ENCODE measurements at places on chromosomes 1 and 21.

GRCh38 chr1:226684026-226684425 is 55.1 kb downstream of the ITPKB start:
- no peak for DNase-seq

- DNase-seq = no peak
Observed at GRCh38 chr1:32474954-32475353, 10.1 kb downstream of the ZBTB8B start.

GRCh38 chr1:68173936-68174737 is 58.2 kb downstream of the WLS start:
- no peak for DNase-seq

DNA sequence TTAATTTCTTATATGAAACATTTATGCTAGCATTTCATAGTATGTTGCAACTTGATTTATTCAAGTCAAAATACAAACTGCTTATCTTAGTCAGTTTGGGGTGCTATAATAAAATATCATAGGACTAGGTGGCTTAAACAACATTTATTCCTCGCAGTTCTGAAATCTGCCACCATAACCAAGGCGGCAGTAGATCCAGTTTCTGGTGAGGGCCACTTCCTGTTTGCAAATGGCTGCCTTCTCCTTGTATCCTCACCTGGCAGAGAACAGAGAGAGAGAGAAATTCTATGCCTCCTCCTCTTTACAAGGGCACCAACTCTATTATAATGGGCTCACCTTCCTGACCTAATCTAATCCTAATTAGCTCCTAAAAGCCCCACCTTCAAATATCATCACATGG is 76.1 kb upstream of the RGS2 start:
- DNase-seq = no peak

- DNase-seq = no peak
Observed at GRCh38 chr21:38460171-38460742, 38.0 kb downstream of the ERG start.

DNA sequence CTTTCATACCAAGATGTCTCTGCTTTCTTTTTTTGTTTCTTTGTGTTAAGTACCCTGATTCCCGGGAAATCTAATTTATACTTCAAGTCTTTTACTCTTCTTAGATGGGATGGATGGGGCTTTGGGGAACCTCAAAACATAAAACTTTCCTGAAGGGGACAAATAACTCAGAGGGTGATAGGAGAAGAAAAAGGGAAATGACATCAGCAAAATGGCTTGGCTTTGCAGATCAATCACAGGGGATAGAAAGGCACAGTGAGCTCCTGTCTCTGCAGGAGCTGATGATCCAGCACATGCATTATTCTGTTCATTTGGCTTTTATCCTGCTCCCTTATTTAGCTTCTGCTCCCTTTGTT is 1.4 kb upstream of the CA14 start:
- DNase-seq = no peak

DNA sequence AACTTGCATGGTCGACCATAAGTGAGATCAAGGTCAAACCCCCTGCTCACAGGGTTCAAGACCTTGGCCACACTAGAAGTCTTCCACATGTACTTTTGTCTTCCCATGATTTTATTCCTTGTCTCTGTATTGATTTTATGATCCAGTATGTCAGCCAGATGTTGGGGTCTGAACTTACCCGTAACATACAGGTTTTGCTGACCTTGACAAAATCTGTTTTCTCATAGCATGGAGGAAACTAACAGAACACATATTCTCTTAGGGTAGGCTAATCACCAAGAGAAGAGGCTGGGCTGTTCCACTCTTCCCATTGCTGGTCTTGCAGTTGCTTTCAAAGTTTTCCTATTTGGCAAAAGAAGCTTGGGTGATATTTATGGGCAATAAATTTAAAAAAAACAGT is 284.0 kb downstream of the DNM3 start:
- DNase-seq = no peak

DNA sequence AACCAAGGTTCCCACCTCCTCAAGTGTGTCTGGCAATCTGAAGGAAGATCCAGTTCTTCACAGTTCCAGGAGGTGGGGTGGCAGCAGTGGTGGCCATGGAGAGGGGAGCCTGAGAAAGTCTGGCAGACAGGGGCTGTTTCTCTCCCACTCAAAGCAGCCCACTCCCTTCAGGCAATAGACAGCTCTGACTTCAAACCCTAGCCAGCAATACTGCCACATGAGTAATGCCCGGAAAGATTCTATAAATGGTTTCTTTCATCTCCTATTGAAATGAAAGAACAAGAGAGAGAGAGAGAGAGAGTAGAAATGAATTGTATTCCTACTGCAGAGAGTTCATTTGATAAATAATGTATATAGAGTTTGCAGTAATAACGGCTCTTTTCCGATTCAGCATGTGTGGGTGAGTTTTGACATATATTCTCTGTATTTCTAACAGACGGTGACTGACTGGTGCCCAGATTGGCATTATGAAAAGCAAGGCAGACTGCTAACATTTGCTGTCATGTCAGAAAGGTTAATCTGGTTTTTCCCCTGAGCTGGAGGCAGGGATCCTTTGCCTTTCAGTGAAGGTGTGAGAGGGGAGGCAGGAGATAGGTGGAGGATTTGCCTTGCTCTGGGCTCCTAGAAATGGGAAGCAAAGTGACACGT is 267.1 kb upstream of the KIAA0040 start:
- DNase-seq = no peak

GRCh38 chr1:179706339-179706941 is 36.7 kb upstream of the FAM163A start:
- peak; percentile 26 for DNase-seq

DNA sequence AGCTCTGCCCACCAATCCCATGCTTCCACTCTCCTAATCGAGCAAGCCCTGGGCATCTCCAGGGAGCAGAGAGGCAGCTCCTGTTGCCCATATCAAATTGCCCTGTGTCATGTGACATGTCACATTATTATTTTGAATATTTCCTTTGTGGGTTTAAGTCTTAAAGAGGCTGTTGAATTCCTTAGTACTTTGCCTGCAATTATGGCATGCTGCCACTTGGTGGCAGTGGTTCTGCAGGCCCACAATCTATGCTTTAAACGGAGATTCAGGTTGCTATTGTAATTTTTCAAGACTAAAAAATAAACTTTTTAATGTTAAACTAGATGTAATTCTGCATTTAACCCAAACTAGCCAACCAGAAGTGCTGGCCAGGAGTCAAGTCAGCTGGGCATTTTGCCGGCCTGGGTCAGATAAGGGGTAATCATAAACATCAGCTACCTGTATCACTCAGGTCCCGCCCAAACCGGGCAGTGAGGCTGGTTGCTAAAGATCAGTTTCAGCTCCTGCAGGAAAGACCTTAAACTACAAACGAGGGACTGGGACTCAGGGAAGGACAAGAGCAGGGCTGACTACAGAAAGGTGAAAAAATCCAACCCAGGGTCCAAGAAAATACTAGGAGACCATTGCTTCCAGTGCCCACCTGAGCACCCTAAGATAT is 37.3 kb upstream of the ARHGEF16 start:
- no peak for DNase-seq

GRCh38 chr1:161198194-161198896 is 509 bp downstream of the ADAMTS4 start:
- DNase-seq = no peak

- no peak for DNase-seq
Observed at GRCh38 chr1:113804421-113805255, 7.6 kb downstream of the RSBN1 start.

- no peak for DNase-seq
Observed at GRCh38 chr1:151211972-151212705, 13.8 kb downstream of the PIP5K1A start.

GRCh38 chr1:114551400-114551799 is 30.0 kb downstream of the BCAS2 start:
- no peak for DNase-seq

DNA sequence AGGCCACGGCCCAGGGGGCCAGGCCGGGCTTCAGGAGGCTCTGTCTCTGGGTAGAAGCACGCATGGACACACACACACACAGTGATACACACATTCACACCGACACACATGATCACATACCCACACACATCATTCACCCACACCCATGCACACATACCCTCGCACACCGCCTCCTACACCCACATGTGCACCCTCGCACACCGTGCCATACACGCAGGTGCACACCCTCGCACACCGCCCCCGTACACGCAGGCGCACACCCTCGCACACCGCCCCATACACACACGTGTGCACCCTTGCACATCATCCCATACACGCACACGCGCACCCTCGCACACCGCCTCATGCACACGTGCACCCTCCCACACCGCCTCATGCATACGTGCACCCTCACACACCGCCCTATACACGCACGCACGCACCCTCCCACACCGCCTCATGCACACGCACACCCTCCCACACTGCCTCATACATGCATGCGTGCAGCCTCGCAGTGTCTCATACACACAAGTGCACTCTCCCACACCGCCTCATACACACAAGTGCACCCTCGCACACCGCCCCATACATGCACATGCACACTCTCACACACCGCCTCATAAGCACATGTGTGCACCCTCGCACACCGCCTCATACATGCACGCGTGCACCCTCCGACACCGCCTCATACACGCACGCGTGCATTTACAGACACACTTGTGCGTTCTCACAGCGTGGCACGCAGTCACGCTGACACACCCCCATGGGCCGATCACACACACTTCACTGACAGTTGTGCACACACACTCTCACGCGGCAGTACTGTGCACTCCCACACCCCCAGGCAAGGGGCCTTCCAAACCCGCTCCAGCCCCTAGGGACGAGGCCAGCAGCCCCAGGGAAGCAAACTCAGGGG is 128.1 kb downstream of the SIK1 start:
- no peak for DNase-seq

DNA sequence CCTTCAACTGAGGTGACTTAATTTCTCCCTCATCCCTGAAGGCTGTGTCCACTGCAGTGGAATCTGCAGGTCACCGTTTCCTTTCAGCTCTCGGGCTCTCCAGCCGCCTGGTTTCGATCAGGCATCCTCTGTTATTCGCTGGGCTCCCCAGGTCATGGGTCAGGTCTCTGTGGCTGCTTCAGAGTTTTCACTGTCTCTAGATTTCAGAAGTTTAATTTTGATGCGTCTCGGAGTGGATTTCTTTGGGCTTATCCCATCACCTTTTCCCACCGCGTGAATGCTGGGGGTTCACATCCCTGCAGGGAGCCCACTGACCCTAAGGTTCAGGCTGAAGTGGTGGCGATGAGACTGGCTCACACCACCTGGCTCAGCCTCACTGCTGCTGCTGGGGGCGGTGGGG is 3.3 kb downstream of the ACTRT2 start:
- no peak for DNase-seq

- no peak for DNase-seq
Observed at GRCh38 chr1:220255204-220255603, 17.0 kb downstream of the RAB3GAP2 start.

GRCh38 chr1:159779403-159779851 is 1.3 kb upstream of the DUSP23 start:
- no peak for DNase-seq
